ENCODE measurements at places on chromosomes 4 and X.

DNA sequence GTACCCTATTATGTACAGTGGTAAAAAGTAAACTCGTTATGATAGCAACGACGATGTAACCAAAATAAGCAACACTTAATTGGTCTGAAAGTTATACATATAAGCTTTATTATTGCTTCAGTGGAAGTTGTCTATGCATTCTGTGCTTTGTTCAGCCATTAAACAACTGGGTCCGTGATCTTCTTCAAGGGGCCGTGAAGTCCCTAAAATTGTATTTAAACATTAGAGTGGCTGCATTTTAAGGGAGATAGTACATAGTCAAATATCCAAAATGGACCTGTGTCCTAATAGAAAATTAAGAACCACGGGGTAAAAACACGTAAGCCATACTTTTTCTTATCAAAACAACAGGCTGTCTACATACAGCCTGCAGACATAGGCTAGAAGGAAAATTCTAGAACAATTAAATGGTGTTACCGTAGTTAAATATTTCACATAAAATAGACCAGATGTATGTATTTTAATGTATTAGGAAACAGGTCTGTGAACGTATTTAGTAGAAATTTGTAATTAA, 2.1 kb downstream of the GUCY1A1 start:
- no peak for DNase-seq

GRCh38 chrX:72114306-72114705, 17.4 kb downstream of the RTL5 start:
- no peak for DNase-seq

- no peak for DNase-seq
These were observed 56.2 kb upstream of the MAPK10 start for GRCh38 chr4:86416081-86416480.

- no peak for DNase-seq
These were observed 66.0 kb upstream of the GEMIN8 start for GRCh38 chrX:14095702-14096101.

- no peak for DNase-seq
These were observed 181.8 kb downstream of the PTTG2 start for GRCh38 chr4:38141808-38142500.

- no peak for DNase-seq
These were observed 169.4 kb downstream of the EFHC2 start for GRCh38 chrX:44174061-44174460.

- DNase-seq = no peak
These were observed 144.8 kb upstream of the UNC5C start for GRCh38 chr4:95693594-95693993.

DNA sequence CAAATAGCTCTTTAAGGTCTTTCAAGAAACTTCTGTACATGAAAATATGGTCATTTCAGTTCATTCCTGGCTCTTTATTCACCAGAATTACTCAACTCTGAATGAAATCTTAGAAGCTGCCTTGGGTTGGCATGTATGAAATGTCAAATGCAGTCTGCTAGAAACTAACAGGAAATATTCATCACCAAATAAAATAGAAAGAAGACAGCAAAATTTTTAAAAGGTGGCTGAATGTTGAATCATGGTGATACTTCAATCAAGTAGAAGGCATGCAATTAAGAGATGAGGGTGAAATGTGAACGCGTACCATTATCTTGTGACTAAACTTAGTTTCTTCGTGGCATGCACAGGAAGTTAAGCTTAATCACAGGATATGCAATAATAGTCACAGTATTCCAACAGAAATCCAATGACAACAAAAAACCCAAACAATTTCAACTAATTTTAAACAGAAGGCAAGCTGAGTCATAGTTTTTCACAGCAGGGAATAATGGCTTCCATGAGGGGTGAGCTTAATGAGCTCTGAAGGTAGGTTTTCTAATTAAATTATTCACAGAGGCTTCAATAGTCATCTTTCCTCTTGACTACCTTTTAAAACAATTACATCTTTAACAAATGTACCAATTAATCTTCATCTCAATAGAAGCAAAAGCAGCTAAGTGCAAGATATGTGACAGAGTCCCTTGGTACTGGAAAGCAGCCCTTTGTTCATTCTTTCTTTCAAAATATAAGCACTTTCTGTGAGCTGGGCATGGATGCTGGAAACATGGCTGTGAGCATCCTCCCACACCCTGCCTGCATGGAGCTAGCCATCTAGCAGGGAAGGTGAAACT, 44.5 kb downstream of the SCFD2 start:
- DNase-seq = peak; percentile 49

- DNase-seq = no peak
These were observed 1494.4 kb downstream of the STIM2 start for GRCh38 chr4:28354880-28355656.

- DNase-seq = no peak
These were observed 19.1 kb downstream of the GPRASP3 start for GRCh38 chrX:102739657-102740056.

DNA sequence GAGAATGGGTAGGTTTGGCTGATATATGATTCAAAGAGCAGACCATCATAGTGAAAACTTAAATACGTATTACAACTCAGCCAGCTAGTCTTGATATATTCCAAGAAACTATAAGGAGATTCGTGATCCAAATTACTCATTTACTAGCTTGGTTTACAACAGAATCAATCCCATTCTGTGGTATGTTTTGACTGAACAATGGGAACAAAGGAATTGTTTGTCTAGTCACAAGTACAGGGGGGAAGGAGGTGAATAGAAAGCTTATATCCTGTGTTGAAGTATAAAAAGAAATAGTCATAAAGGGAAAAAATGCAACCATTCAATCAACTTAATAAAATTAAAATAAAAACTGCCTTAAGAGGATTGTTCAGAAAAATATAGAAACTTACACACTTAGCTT, 17.0 kb downstream of the C4orf54 start:
- DNase-seq = no peak

DNA sequence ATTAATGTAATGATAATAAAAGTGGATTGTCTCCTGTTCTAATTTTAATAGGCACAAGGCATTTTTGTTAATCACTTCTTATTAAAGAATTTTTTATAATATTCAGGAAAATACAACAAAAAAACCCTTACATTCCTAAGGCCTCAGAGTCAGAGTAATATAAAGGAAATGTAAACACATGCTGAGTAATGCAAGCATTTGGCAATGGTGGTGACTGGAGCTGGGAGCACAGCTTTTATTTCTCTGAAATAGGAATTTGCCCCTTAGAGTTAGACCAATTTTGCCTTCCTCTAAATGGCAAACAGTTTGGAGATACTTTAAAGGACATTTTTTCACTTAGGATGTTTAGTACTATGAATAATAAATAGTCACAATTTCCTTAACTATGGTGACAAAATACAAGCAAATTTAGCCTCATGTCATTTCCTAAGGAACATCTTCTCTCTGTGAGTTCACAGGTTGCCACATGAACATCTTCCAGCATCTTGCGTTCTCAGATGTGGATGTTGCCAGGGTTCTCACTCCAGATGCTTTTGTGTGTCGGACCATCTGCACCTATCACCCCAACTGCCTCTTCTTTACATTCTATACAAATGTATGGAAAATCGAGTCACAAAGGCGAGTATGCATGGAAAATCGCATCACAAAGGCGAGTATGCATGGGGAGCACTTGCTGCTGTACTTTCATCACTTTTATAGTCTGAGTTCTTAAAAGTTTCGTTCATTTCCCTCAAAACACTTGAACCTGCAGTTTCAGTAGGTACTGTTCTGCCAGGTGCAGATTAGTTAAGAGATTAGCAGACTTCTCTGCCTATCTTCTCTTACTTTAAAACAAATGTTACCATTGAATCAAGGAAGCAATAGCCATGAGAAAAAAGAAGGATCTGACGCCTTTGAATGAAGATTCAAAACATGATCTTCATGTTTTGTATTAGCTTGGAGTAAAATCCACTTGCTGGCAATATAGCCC, 15.9 kb upstream of the F11 start:
- DNase-seq = no peak

GRCh38 chrX:124726881-124727280, 380.5 kb downstream of the SH2D1A start:
- no peak for DNase-seq
